Uterus (tissue), 4 donors: ENCODE measurements at places on chromosomes 11 and 22. TPM values are rescaled to one million over a fixed set of nuclear protein-coding genes. Genes with fewer than 3 reads are reported as not detected.

- no peak for DNase-seq
Measured at GRCh38 chr22:45455212-45455611, 41.7 kb downstream of the RIBC2 start.

GRCh38 chr22:45891471-45891995 lies 85.4 kb downstream of the WNT7B start:
- DNase-seq = no peak

The SLC17A6 gene
- not detected for total RNA-seq

The PLEKHB1 gene
- total RNA-seq = 5.6 TPM
